K562 (cell line): ENCODE measurements at places on chromosomes 2 and 18.

DNA sequence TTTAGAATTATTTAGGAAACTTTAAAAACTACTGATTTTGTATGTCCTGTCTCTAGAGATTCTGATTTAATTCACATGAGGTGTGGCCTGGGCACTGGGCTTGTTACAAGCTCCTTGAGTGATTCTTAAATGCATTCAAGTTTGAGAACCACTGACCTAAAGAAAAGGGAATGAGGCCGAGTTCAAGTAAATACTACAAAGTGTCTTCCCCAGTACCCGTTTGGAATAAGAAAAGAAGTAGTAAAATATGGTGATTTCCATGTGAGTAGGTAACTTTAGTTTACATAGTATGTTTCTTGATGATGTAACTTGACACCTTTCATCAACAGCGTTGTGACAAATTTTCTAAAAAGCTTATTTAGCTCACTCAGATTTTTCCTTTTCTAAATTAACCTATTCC, 1022.9 kb upstream of the NRXN1 start:
- no peak for DNase-seq

DNA sequence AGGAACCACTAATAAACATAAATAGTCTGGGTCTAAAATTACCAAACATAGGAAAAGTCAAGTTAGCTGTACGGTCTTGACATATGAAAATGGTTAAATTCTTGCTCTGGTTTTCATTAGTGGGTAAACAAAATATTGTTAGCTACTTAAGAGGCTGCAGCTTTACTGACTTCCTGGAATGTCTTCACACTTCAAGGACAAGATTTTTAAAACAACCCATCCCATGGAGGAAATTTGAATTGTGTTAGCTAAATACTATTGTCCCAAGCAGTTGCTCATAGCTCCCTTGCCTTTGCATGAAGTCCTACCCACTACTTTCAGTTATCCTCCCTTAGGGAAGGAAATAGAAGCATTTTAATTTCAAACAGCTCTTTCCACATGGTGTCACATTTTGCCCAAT, 128.5 kb downstream of the EPHA4 start:
- no peak for DNase-seq

DNA sequence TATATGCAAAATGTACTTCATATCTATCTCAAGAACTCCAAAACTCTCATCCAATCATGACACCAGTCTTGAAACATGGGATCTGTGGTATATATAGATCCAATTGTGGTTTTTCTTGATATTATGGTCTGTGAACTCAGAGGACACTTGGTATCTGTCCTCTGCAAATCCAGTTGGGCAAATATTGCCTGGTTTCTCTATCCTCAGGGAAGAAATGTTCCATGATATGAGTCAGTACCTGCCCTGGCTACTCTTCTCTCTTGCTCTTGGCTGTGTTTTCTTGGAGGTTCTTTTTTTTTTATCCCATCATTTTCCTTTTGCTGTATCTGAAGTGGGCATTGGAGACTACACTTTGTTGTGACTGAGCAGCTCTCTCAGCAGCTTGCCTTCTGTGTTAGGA, 10.9 kb downstream of the NBEAL1 start:
- no peak for DNase-seq

DNA sequence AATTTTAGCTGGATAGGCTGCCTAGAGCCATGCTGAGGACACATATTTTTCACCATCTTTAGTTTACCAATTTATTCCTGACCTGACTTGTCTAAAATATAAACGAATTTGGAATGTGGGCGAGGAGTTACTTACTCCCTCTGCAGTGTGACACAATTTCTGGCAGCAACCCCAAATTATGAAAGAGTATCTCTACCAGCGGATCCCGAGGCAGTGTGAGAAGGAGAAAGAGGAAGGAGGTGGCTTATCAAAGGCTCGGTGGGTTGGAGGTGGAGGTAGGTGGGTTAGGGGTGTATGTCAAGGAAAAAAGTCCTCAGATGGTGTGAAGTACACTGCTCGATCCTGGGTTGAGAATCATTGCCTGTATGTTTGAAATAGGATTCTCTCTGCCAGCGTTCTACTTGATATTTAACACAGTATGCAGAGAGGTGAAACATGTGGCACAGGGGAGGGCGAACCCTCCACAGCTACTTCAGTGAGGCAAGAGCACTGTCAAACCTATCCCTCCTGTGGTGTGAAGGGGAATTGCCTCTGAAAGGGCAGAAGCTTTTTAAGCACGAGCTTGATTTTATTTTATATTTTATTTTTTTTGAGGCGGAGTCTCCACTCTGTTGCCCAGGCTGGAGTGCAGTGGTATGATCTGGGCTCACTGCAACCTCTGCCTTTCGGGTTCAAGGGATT, 76.0 kb downstream of the RFTN2 start:
- peak; percentile 58 for DNase-seq

DNA sequence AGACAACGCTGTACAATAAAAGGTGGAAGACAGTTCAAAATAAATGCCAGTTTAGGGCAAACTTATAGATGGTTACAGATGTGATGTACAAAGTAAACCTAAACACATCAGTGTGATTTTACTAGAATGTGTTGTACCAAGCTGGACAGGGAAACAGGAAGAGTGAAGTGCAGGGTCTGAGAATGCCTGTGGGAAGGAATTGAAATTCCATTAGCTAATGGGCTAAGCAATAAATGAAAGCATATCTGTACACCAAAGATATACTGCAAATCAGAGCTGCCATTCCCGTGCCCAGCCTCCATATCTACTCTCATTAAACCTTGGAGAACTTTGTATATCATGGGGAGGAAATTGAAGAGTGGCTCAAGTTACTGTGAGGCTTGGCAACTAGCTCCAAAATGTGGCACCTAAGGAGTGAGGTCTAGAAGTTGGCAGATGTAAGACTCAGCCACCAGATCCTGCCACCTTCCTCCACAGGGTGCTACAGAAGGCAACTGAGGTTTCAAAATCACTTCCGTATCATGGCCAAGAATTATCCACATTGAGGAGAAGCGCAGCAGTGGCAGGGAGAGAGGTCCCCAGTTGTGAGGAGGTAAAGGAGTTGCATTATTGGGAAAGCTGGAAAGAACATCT, 277.8 kb downstream of the TCF4 start:
- DNase-seq = no peak
